Natural killer cell (primary cell): ENCODE measurements at places on chromosomes 7 and 10. TPM values are rescaled to one million over a fixed set of nuclear protein-coding genes. Genes with fewer than 3 reads are reported as not detected.

- no peak for DNase-seq
Measured at GRCh38 chr10:99526861-99527504, 5.8 kb upstream of the NKX2-3 start.

GRCh38 chr10:130967161-130967560 is 344.4 kb downstream of the TCERG1L start:
- DNase-seq: no peak

GRCh38 chr10:75596930-75597620 is 165.7 kb downstream of the LRMDA start:
- DNase-seq: no peak

GRCh38 chr7:45459476-45459875 is 114.7 kb upstream of the ADCY1 start:
- no peak for DNase-seq

DNA sequence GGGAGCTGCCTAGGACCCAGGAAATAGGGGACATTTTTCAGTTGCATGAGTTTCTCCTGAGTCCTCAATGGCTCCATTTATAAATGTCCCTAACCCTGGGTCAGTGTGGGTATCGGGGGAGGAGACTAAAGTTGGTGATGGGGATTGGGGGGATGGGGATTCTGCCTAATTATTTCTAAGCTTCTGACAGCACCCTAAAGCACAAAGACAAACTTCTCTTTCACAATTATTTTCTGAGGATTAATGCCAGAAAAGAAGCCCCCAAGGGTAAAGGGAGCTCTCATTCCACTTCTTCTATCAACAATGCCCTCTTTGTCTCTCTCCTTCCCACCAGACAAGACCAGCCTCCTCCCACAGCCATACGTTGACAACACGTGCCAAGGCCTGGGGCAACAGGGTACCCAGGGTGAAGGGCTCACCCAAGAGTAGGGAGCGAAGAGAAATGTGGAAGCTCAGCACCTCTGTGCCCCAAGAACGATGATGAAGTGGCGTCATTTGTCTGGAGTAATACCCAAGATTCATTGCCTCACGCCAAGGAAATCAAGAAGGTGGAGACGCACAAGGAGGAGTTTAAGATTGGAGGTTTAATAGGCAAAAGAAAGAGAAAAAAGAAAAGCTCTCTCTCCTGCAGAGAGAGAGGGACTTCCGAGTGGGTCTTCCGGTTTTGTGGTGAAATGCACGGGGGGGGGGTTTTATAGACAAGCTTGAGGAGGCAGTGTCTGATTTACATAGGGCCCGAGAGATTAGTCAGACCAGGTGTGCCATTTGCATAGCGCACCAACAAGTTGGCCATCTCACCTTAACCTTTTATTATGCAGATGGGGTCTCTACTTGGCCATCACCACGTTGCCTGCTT is 14.4 kb upstream of the GJC3 start:
- DNase-seq: peak; percentile 10

- no peak for DNase-seq
Measured at GRCh38 chr10:132827861-132828539, 42.1 kb upstream of the NKX6-2 start.

DNA sequence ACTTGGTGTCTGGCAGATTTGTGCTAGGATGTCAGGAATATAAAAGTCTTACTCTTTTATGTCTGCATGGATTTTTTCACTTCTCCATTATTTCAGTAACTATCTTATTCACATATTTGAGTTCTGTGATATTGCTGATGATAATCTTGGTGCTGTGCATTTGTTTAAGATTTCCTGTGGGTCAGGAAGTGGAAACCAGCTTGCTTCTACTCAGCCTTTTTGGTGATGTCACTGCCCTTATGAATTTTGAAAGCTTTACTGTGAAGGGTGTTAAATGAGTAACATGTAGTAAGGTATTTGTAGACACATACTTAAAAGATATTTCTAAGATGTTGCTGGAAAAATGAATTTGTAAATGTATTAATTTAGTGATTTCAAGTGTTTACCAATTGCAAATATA is 69.5 kb upstream of the VOPP1 start:
- DNase-seq: peak; percentile 38

- DNase-seq: no peak
Measured at GRCh38 chr10:114782666-114783065, 38.9 kb upstream of the FHIP2A start.

DNA sequence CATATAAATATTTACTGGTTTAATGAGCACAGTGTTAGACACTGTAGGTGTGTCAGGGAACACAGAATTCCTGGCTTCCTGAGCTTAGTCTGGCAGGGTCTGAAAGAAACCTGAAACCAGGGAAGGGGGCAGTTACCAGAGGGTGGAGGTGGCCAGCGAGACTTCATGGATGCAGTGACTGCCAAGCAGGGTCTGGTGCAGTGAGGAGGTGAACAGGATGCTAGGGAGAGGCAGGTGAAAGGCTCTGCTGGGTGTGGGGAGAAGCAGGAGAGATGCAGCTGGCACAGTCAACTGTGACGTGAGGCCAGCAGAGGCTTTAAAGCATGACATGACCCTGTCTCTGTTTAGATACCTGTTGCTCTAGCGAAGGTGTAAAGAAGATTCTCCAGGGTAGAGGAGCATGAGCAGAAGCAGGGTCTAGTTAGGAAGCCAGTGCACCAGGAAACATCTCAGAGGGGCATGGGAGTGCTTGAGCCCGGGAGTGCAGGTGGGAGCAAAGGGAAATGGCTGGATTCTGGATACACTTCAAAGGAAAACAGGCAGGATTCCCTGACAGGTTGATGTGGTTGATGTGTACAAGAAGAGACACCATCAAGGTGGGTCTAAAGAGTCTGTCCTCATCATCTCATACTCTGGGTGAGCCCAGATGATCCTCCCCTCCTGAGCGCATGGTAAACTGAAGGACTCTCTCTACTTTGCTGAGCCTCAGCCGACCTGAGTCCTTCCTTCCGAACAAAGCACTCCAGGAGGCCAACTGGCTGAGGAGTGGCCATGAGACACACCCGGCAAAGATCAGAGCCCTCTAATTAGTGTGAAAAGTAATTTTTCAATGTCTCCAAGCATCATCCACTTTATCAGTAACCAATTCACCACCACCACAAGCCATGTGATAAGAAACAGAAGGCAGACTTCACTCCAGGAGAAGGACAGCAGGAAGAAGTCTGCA is 186.8 kb downstream of the COBL start:
- no peak for DNase-seq

DNA sequence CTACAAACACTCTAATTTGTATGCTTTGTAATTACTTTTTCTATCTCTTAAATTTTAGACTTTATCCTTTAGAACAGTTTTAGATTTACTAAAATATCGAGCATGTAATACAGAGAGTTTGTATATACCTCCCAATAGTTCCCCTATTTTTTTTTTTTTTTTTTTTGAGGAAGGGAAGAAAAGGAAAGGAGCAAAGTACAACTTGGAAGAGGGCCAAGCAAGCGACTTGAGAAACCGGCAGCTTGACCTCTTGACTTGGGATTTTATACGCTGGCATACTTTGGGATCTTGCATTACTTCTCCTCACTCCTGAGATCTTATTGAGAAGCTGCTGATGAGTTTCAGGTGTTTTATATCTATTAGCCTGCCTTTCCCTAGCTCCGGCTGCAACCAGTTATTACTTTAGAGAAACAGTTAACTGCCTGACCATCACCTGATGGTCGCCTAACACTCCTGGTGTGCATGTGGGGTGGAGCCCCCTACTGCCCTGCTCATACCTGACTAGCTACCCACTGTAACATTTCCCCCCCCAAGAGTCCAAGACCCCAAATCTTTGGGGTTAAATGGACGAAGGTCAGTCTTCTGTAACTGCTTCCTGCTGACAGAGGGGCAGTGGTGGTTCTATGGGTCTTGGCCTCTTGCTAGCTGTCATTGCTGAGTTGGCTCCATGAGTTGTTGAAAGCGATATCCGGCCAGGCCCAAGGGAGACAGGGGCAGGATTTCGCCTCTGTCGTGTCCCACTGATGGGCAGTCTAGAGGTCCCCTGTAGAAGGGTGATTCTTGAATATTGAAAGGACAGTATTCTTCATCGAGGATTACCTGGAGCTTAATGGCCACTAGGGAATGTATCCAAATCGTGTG is 28.5 kb downstream of the MKLN1 start:
- no peak for DNase-seq

GRCh38 chr7:127974446-127975035 is 56.7 kb downstream of the LRRC4 start:
- DNase-seq: no peak

GRCh38 chr10:124509880-124510632 is 48.4 kb downstream of the LHPP start:
- DNase-seq: no peak

GRCh38 chr10:119105155-119105554 is 1.2 kb downstream of the DENND10 start:
- no peak for DNase-seq

DNA sequence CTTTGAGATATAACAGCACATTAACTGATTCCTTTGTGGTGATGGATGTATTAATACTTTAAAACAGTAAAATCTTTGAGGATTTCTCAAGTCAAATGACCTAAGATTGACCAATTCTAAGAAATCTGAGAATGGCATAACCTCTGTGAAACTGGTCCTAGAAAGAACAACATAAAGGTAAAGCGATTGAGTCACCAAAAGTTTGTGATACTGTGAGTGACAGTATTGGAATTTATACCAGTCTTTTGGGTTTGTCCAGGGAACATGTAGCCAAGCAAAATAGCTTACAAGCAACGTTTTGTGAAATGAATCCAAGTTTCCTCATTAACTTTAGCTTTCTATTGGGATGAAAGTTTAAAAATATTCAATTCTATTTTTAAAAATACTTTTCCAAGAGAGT is 157.4 kb upstream of the TMEM196 start:
- DNase-seq: no peak

DNA sequence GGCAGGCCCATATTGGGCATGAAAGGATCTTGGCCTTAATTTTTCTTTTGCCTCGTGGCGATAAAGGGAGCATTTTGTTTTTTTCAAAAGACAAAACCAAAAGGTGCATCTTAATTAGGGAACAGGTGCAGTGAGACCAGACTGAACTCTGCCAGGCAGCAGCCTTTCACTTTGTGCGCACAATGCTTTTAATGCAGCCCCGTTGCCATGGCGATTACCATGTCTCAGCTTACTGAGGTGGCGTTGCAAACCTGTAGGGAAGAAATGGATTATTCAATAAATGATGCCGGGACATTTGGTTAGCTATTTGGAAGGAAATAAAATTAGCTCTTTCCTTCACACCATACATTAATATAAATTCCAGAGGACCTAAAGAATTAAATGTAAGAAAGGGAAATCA is 61.9 kb downstream of the MYL10 start:
- no peak for DNase-seq

DNA sequence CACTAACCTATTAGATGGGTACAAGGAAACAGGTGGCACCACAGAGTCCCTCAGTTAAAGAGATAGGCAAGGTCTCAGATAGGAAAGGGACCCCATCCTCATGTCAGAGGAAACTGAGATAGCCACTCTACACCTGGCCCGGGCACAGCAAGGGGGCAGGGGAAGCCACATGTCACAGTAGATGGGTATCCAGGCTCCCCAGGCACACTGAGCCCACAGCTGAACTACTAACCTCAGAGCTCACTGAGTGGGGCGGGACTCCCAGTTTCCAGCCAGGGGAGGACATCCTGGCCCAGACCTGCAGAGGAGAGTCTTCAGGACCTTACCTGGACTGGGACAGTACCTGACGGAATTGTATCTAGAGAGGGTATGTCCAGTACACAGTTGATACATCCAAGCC is 3.7 kb upstream of the CDHR1 start:
- no peak for DNase-seq

The NAMPT gene
- 194 TPM for total RNA-seq

The KCNIP2 gene
- total RNA-seq: 1.6 TPM
